ENCODE measurements at places on chromosomes 2 and 18.

- DNase-seq = no peak
These were observed 44.4 kb downstream of the MYO3B start for GRCh38 chr2:170222298-170222697.

GRCh38 chr2:8412586-8412985, 269.3 kb upstream of the ID2 start:
- DNase-seq = peak; percentile 75

- no peak for DNase-seq
These were observed 1480.9 kb upstream of the SLC39A10 start for GRCh38 chr2:194176134-194176533.

DNA sequence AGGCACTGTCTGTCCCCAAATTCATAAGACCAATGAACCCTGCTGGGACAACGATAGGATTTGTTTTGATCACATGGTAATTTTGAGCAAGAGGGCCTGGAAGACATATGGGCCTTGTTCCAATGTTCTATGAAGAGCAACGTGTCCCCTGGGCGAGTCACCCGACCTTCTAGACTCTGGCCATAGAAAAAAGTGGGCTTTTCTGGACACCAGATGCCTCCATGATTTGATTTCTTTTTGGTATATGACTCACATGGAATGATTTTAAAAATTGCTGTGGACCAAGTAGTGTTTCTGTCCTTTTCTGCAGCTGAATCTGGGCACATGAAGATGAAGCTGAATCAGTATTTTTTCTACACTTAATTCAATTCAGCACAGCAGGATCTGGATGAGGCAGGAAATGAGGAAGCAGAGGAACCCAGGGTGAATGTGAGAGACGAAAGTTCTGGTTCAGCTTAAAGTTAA, 104.9 kb downstream of the CDC42EP3 start:
- no peak for DNase-seq

- peak; percentile 86 for DNase-seq
These were observed 2.2 kb downstream of the SH2D6 start for GRCh38 chr2:85420536-85421259.

- DNase-seq = no peak
These were observed 20.4 kb downstream of the GPC1 start for GRCh38 chr2:240455647-240456446.

GRCh38 chr2:220215785-220216184, 588.4 kb downstream of the SLC4A3 start:
- no peak for DNase-seq

DNA sequence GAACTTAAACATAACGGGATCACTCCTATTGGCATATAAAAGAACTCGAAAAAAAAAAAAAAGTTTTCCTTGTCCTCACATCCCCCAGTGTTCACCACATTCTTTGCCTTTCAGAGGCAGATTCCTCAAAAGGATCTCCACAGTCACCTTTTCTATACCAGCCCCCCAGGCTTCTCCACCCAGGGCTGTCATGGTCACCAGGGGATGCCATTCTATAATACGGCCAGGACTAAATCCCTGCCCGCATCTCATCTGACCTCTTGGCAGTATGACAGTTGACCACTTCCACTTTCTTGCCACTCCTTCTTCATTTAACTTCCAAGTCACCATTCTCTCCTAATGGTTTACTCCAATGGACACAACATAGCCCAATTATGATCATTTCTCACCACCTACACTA, 29.3 kb downstream of the SOS1 start:
- no peak for DNase-seq

GRCh38 chr2:22981785-22982184, 403.2 kb upstream of the KLHL29 start:
- no peak for DNase-seq

- DNase-seq = no peak
These were observed 195.1 kb downstream of the RTP5 start for GRCh38 chr2:242064364-242065250.

- DNase-seq = no peak
These were observed 4.1 kb downstream of the TMEM237 start for GRCh38 chr2:201639205-201639604.

GRCh38 chr2:207926133-207926988, 99.0 kb downstream of the PLEKHM3 start:
- DNase-seq = no peak

- DNase-seq = no peak
These were observed 131.4 kb downstream of the ACOXL start for GRCh38 chr2:110863726-110864125.

GRCh38 chr2:83923531-83923930, 535.5 kb downstream of the SUCLG1 start:
- no peak for DNase-seq

DNA sequence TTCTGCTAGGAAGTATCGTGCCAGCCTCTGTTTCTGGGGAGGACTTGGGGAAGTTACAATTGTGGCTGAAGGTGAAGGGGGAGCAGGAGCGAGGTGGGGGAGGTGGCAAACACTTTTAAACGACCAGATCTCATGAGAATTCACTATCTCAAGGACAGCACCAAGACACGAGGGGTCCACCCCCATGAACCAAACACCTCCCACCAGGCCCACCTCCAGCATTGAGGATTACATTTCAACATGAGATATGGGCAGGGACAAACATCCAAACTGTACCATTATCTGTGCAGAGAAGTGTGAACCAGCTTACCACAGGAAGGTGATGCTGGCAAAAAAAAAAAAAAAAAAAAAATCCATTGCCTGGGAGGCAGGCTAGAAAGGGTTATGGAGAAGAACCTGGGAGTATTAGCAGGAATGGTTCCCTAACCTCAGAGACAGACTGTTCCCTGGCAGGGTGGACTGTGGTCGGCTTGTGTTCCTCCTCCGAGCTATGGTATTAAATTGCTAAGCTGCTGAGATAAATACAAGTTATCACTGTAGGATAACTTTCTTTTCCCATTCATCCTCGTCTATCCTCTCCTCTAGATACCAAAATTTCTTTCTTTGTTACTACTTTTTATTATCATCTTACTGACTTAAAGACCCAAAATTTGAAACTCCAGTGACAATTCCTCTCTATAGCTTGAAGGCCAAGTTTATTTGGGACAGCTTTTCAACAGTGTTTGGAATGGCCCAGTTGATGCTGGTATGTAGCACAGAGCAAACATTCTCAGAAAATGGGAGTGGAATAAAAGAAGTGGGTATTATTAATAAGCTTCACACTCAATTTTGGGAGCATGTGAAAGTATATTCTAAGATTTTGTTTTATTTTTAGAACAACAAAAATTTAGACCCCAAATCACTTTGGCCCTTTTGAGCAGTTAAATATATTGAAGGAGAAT, 73.7 kb upstream of the MAP3K20 start:
- DNase-seq = no peak

DNA sequence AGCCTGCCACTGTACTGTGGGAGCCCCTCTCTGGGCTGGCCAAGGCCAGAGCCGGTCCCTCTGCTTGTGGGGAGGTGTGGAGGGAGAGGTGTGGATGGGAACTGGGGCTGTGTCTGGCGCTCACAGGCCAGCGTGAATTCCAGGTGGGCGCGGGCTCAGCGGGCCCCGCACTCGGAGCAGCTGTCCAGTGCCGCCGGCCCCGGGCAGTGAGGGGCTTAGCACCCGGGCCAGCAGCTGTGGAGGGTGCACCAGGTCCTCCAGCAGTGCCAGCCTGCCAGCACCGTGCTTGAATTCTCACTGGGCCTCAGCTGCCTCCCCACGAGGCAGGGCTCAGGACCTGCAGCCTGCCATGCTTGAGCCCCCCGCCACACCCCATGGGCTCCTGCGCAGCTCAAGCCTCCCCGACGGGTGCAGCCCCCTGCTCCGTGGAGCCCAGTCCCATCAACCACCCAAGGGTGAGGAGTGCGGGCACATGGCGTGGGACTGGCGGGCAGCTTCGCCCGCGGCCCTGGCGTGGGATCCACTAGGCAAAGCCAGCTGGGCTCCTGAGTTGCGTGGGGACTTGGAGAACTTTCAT, 69.5 kb upstream of the ABCA12 start:
- no peak for DNase-seq

GRCh38 chr2:35461406-35461805, 894.2 kb upstream of the CRIM1 start:
- no peak for DNase-seq

Data from anterior cingulate cortex (tissue), 58 donors.